ENCODE measurements at places on chromosomes 12 and 14.

GRCh38 chr12:5582018-5582417 lies 150.1 kb downstream of the NTF3 start:
- no peak for DNase-seq

DNA sequence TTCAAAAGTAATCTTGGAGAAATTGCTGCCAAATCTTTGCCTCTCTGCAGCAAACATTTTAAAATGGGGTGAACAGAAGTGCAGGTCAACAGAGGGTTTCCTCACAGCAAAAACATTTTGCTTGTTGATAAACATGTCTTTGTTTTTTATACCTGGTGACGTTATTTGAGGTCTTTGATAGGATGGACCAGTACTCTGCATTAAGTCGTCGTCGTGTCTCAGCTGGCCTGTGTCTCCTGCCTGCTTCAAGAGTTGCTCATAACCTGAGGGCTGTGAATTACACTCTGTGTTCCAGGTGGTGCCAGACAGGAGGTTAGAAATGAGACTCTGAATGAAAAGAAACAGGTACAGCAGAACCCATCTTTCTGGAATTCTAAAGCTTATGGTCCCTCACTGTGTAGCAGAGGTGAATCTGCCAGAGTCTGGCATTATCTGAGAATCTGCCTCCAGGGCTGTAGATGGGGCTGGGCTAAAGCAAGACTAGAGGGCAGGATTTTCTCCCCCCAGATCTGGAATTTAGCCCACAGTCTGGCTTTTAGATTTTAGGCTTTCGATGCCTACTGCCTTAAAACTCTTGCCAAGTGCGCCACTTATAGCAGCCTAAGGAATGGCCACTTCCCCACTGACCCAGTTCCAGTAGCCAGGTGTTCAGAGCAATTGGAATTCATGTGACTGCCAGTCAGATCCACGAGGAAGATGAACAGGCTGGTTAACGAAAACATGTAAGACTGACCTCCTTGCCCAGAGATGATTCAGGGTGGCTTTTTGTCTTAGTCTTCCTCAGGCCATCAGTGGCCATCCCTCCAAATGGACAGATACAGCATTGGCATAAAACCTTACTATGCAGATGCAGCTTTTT lies 161.2 kb downstream of the PRKCH start:
- DNase-seq: no peak

- DNase-seq: peak; percentile 66
Observed at GRCh38 chr12:77087427-77087826, 22.1 kb upstream of the E2F7 start.

DNA sequence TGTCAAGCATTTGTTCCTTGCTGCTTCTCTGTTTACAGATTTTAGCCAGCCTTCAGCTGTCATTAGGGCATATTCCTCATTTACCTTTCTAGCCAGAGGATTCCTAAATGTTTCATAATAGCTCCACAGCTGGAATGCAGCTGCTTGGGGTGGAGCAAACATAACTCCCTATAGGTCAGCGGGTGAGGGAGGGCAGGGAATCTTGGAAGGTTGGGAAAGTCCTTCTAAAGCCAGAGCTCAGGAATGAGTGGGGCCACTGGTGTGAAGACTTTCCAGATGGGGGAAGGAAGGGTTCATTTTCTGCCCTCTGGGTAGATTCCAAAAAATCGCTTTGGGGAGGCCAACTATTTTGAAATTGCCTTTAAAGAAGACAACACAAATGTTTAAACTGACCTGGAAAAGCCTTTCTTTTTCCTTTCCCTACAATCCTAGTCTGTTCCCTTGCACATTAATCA lies 16.3 kb upstream of the IRF2BPL start:
- no peak for DNase-seq

GRCh38 chr14:52267501-52268278 lies at the start of gene PTGDR:
Gene PTGDR (plus strand): TSS chr14:52267698. CDS start chr14:52267815, 117 bp downstream.
- no peak for DNase-seq

GRCh38 chr14:44446965-44447364 lies 60.1 kb downstream of the FSCB start:
- DNase-seq: no peak

GRCh38 chr14:32201193-32201815 lies 541 bp upstream of the RNU6-7 start:
- no peak for DNase-seq

GRCh38 chr12:121828826-121829225 lies 25.0 kb downstream of the SETD1B start:
- DNase-seq: no peak

DNA sequence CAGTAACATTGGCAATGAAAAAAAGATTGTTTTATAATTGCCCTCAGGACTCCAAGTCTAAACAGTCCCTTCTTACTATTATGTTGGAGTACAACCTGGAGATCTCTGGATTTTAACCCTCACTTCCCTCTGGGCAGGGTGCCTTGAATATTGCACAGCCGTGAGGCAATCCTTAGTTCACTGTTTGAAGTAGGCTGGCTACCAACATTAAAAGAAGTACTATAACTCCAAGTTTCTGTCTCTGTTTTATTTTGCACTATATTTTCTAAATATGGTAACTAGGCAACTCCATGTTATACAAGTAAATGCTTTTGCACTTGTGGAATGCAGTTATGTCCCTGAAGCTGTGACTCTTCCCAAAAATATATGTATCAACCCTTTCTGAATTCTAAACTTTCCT lies 490.7 kb downstream of the EGLN3 start:
- no peak for DNase-seq

- no peak for DNase-seq
Observed at GRCh38 chr12:90888316-90888715, 66.7 kb downstream of the CCER1 start.

DNA sequence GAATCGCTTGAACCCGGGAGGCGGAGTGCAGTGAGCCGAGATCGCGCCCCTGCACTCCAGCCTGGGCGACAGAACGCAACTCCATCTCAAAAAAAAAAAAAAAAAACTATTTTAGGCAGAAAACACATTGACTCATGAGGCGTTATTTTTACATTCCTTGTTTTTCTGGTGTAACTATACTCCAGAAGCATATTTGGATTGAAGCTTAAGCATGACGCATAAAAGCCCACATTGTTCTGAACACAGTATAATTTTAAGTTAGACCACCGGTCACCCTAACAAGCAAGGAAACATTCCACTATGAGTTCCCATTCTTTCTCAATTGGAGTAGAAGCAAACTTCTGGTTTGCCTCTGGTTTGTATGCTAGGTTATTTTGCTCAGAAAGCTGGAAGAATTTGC lies 173.0 kb downstream of the MYRFL start:
- no peak for DNase-seq

DNA sequence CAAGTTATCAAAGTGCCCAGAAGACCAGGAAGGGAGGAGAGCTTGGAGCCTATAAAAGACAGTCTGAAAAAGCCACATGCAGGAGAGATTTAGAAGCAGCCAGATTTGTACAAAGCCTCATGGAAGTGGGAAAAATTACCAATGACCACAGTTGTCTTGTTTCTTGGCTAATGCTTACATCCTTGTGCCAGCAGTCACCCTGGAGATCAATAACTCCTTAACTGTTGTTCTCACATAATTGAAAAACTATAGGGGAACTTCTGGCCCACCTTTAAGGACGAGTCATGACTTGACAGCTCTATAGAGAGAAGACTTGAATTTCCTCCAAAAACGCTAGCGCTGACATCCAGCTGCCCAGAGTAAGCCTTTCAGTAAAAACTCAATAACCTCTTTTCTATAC lies 313.1 kb downstream of the GALC start:
- DNase-seq: no peak

DNA sequence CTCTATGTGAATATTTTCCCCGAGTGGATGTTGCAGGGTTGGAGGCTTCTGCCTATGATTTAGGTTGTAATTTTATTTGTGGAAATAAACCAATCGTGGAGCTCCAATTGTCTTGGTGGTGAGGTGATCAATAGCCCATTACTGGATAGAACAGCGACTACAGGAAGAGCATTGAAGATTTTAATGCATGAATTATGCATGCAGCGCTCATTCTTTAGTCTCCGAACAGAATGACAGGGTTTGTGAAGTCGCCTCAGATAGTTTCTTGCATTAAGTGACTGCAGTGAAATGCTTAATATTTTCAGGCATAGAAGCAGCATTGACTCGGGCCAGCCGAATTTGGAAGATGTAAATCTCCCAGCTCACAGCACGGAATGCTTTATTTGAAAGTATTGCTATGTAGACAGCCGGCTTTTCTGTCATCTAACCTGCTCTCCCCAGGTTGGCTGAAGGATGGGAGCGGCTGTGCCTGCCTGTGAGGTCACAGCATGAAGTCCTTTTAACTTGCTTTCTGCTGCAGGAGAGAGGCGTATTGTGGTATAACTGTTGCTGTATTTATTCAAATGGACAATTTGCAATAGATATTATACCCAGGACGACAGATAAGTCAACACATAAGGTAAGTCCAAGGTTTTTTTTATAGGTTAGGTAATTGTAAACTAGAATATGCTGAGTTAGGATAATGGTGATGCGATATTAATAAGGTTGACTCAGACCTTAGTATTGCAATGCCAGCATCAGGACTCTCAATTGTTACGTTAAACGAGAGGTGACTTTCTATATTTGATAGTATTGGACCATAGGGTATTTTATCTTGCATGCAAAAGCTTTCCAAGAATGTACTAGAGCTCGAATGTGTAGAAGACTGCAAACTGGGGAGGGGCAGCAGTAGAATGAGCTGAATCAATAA lies 135.7 kb downstream of the CNTN1 start:
- DNase-seq: no peak

GRCh38 chr12:3755898-3756297 lies 3.0 kb upstream of the CRACR2A start:
- no peak for DNase-seq

DNA sequence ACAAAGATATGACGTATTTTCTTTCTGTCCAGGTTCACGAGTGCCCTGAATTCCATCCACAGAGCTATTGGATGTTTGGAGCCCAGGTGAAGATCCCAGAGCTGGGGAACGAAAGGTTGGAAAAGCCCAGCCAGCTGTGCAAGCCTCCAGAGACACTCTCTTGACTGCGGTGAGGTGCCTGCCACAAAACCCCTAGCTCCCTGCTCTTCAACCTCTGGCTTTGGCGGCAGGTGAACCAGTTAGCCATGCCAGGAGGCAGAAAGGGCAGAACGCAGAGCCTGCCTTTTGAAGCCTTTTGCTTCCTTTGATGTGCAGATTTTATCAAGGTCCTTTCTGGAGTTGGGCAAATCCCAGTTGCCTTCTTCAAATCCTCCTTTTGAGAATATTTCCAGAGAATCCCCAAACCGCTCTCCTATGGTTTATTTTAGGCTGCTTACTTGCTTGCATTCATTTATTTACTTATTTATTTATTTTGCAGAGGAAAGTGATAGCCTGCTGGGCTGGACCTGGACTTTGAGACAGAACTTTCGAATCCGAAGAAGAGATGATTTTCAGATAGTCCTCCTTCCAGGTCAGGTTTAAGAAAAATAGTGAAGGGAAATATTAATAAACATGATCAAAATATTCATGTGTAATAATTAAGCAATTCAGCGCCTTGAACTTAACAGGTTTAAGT lies 411.2 kb upstream of the TBX3 start:
- no peak for DNase-seq
